HT1080 (cell line): ENCODE measurements at places on chromosomes 5 and 9. TPM values are rescaled to one million over a fixed set of nuclear protein-coding genes. Genes with fewer than 3 reads are reported as not detected.

The EFNA5 gene
- 4.0 and 4.1 TPM in 2 replicates for total RNA-seq

The C5orf52 gene
- total RNA-seq = not detected in 2 replicates

GRCh38 chr5:10903786-10904560 lies 142.9 kb upstream of the DAP start:
- no peak for DNase-seq

The ARL10 gene
- total RNA-seq = 0.79 and 2.2 TPM in 2 replicates

GRCh38 chr5:143031781-143032580 lies 261.8 kb downstream of the ARHGAP26 start:
- DNase-seq = no peak

The GADD45G gene
- not detected in 2 replicates for total RNA-seq
